ENCODE measurements at places on chromosomes 13 and 19.

- DNase-seq = no peak
Observed at GRCh38 chr19:13053761-13054625, 48.7 kb downstream of the LYL1 start.

DNA sequence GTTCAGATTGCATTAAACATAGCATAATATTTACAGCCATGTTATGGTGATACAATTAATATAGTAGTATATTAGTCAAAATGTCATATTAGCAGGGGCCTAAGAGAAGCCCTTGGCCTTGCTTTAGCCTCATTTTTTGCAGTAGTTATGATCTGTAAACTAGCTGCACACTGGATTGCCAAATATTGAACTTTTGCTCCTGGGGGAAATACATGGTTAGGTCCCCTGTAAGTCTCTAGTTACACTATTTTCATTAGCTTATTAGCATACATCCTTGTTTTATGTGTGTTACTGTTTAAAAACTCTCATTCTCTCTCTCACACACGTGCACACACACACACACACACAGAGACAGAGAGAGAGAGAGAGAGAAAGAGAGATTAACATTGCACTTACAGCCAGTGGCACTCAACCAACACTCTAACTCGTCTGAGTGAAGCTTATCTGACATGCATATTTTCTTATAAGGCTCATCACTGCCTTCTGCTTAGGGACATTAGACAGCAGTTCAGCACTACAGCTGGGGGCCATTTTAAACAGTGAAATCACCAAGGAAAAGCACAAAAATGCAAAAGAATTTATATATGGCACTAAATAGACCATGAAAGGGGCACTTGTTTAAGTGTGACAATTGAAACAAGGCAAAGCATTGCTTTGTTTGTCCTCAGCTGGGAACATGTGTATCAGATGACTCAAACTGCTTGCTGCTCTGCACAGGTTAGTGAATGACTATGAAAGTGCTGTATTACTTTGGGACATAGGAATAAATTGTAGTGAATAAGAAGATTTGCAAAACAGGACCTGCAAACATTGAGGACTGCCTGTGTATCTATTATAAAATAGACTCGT lies 278.7 kb downstream of the GPC6 start:
- no peak for DNase-seq

DNA sequence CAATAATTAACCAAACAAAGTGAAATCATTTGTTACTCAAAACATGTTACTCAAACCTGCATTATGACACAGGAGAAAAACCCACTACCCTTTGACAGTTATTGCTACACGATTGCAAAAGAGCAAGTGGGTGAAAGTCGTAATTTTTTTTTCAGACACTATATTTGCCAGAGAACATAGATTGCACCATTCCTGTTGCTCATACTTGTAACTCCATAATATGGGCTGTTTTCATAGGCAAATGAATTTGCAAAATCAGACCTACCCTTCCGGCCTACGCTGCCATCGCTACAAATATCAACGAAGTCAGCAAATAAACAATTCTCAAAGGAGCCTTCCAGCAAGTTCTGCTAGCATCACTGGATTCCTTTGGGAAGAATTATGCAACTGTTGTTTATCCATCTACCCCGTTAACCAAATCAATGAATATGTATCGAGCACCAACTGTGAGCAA lies 396.5 kb downstream of the IRS2 start:
- DNase-seq = no peak

DNA sequence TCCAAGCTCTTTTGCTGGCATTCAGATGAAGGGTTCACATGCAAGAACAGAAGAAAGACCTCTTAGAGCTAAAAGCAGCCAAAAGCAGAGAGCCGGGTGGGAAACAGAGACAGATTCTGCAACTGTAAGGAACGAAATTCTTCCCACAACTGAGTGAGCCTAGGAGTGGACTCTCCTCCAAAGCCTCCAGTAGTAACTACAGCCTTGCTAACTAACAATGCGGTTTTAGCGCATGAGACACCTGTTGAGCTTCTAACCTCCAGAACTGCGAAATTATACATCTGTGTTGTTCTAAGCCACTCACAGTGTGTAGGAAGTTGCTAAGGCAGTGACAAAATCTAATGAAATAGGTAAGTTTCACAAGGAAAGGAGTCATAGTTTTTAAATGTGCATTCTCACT lies 98.1 kb upstream of the SLITRK1 start:
- no peak for DNase-seq

DNA sequence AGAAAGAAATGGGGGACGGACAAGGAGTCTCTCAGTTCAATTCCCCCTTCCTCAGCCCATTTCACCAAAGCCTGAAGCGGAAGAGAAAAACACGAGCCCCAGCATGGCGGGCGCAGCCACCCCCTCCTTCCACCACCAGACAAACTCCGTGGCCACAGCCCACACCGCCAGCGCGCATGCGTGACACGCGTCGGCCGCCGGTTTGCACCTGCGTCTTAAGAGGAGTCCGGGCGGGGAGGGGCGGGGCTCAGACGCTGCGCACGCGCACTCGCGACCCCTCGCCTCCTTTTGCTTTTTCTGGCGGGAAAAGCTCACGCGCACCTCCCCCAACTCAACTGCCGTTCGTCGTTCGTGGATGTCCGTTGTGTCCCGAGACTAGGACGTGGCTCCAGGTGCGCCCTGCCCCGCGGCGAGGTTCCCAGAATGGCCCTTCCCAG lies at the start of gene KASH5:
KASH5 (plus strand) TSS at position 314 of the 437 bp plus-strand sequence. CDS start 2,635 bp downstream, outside the sequence.
- DNase-seq = no peak

GRCh38 chr19:44590245-44591059 lies 22.9 kb upstream of the IGSF23 start:
- no peak for DNase-seq
